Renal cortex interstitium (tissue), 15 donors: ENCODE measurements at places on chromosomes 1 and 21.

GRCh38 chr1:219153723-219154122, 20.0 kb upstream of the LYPLAL1 start:
- DNase-seq: no peak

DNA sequence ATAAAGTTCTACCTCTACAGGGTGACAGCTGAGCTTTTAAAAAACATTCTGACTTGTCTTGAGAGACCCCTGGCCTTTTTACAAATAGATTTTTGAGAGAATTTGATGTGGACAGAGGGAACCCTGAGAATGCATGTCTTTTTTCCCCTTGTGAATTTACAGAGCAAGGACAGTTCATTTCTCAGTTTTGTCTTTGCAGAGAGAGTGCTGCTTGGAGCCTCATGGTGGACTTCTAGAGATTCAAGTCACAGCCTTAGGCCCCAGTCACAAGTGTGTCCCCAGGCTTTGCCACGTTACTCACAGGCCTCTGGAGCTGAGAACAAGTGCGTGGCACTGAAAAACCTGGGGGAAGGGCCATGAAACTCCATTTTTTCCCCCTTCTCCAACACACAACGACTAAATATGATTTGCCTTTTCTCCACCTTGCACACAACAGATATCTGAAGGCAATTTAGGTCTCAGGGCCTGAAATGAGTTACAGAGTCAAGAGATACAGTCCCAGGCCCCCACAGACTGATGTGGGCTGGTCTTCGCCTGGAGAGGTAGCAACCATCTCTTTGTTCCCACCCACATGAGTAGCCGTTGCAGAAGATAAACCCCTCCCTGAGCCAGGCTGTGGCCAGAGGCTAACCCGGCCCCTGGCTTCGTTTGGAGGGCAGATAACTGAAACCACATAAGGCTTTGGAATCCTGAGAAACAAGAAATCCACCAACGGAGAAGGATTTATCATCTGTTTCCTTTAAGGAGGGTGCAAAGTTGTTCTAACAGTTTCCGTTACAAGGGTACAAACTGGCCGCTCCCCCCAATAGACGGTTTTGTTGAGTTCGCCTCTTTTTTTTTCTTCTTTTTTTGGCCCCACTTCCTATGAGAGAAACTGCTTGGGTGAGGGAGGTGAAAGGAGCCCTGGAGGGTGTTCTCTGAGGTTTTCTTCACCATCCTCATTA, 1.0 kb upstream of the PIGV start:
- no peak for DNase-seq

DNA sequence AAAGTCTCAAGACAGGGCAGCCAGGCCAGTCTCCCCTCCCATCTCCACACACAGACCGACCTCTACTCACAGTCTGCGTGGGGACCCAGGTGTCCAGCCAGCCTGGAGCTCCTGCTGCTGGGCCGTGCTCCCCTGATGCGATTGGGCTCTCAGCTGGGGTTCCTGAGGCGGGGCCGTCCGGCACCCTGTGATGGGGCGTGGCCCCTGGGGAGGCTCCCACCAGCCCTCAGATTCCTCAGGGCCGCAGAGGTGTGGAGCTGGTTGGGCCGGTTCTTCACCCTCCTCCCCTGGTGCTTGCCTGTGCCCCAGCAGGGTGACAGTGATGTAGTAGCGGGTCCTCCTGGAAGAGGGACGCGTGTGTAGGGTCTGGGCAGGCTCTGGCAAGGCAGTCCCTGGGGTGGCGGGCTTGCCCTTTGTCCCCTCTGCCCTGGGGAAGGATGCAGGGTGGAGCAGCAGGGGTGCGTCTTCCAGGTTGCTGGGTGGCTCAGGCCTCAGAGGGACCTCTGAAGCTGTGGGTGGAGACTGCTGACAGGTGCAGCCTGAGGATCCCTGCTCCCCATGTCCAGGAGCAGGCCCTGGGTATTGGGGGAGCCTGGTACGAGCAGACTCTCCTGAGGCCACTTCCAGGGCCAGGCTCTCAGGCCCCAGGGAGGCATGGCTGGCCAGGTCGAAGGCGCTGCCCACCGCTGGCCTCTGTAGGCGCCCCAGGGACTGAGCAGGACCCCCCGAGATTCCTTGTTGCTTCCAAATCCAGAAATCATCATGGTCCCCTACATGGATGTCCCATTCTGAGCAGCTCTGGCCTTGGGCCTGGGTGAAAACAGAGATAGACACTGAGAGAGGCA, at the start of gene CRYBG2:
CRYBG2 (minus strand) TSS at position 155 of the 845 bp plus-strand sequence. CDS start 7,473 bp downstream, outside the sequence.
- DNase-seq: no peak

DNA sequence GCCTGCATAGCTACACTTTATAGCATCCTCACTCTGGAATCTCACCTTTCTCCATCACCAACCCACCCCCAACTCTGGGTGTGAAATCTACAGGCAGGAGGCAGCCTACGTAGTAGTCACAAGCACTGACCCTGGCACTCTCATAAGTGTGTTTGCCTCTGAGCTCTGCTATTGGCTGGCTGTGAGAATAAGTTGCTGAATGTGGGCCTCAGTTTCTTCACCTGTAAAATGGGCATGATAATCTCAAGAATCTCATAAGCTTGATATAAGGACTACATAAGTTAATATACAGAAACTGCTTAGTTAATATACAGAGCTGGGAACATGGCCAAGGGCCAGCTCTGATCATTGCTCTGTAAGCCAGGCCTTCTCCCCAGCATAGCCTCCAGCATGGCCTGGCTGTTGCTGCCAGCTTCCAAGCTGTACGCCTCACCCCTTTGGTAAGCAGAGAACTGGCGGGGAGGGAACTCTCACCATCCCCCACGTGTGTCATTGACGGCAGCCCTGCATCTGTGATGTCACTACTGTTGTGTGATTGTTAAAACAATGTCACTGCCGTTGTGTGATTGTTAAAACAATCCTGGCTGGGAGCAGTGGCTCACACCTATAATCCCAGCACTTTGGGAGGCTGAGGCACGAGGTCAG, 53.3 kb downstream of the SYF2 start:
- DNase-seq: no peak

DNA sequence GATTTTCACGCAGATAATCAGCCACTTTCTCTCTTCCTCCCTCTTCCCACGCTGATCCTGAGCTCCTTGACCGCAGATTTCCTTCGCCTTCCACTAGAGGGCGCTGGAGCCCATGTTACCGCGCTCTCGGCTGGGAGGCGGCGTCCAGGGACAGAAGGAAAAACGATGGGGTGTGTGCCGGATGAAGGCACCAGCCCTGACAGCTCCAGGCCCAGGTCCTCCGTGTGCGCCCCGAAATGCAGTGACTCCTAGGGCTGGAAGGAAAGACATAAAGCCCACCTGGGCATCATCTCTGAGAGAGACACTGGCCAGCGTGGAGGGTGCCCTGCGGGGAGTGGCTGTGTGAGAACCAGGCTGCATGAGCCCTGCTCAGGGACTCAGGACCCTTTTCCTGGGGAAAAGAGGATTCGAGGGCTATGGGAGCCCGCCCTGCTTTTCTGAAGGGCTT, 44.9 kb upstream of the CYP2J2 start:
- peak; percentile 60 for DNase-seq

- no peak for DNase-seq
Measured at GRCh38 chr21:45940621-45941337, 40.8 kb upstream of the COL6A1 start.

GRCh38 chr1:174008979-174009378, 13.2 kb downstream of the RC3H1 start:
- DNase-seq: no peak

- DNase-seq: no peak
Measured at GRCh38 chr1:52259886-52260285, 106.1 kb downstream of the CC2D1B start.

GRCh38 chr1:170601866-170602265, 62.1 kb upstream of the PRRX1 start:
- DNase-seq: no peak

- DNase-seq: no peak
Measured at GRCh38 chr1:222081859-222082258, 340.0 kb upstream of the DUSP10 start.

- DNase-seq: no peak
Measured at GRCh38 chr1:193141804-193142203, 20.0 kb downstream of the CDC73 start.

DNA sequence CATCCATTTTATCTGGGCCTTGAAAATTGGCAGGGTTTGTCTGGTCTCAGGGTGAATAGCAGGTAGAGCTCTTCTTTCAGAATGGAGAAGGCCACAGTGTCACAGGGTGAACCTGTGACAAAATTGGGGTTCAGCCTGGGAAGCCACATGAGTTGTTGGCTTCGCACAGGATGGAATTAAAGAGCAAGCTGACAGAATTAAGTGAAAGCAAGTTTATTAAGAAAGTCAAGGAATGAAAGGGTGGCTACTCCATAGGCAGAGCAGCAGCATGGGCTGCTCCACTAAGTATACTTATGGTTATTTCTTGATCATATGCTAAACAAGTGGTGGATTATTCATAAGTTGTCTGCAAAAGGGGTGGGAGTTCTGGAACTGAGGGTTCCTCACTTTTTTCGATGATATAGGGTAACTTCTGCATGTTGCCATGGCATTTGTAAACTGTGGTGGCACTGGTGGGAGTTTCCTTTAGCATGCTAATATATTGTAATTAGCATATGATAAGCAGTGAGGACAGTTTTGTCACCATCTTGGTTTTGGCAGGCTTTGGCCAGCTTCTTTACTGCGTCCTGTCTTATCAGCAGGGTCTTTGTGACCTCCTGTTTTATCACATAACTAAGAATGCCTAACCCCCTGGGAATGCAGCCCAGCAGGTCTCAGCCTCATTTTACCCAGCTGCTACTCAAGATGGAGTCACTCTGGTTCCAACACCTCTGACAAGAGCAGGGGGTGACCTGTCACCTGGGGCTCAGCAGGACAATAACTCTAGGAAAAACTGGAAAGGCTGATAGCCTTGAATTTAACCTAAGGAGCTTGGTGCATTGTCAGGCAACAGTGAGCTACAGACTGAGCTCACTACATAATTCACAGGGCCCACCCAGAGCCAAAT, 5.1 kb downstream of the IFNAR2 start:
- DNase-seq: no peak
